ENCODE measurements at places on chromosomes 5 and 9. TPM values are rescaled to one million over a fixed set of nuclear protein-coding genes. Genes with fewer than 3 reads are reported as not detected.

SLC6A3 gene
- not detected for total RNA-seq

TEX10 gene
- total RNA-seq: 16.2 TPM

IL5 gene
- total RNA-seq: not detected

CDH9 gene
- not detected for total RNA-seq

ACTBL2 gene
- not detected for total RNA-seq

GKAP1 gene
- 1.3 TPM for total RNA-seq

PDGFRB gene
- total RNA-seq: 326 TPM

TAS2R1 gene
- total RNA-seq: not detected

PROB1 gene
- 2.1 TPM for total RNA-seq

FGF10 gene
- total RNA-seq: 0.25 TPM

HTR1A gene
- not detected for total RNA-seq
